ENCODE measurements at places on chromosomes 6 and 20.

DNA sequence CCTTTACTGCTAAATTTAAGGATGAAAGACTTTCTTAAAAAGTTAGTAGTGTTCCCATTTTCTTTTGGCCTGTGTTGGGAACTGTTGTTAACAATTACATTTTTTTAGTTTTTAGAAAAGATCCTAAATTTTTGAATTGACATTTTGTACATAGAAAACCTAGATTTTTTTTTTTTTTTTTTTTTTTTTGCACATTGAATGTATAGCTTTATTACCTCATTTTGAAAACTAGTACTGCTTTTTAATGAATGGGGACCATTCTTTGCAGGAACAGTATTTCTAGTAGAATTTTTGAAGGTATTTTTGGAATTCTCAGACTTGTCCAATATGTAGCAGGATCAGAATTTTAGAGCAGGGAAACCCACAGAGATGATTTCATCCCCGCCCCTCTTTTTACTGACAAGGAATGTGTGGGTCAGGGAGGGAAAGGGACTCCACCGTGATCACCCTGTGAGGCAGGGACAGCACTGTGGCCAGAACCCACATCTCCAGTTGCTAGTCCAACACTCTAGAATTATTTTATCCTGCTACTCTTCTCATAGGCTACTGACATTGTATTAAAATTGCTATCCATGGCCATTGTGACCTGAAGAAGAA is 154.4 kb upstream of the SUPT3H start:
- no peak for DNase-seq

DNA sequence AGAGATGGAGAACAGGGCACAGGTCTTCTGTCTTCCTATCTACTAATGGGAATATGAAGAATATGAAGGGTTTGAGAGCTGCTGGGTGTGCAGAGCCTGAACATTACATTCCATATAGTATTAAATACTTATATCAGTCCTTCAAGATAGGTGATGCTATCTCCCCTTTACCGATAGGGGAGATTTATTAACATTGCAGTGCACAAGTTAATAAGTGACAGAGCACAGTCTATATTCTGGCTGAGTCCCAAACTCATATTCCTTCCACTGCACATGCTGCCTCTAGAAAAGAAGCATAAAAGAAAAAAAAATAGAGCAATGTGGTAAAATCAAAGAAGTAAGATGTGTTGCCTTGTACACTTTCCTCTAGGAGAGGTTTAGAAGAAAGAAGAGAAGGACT is 18.5 kb upstream of the KIAA0408 start:
- no peak for DNase-seq

GRCh38 chr6:164579035-164579434 is 730.4 kb downstream of the C6orf118 start:
- no peak for DNase-seq

DNA sequence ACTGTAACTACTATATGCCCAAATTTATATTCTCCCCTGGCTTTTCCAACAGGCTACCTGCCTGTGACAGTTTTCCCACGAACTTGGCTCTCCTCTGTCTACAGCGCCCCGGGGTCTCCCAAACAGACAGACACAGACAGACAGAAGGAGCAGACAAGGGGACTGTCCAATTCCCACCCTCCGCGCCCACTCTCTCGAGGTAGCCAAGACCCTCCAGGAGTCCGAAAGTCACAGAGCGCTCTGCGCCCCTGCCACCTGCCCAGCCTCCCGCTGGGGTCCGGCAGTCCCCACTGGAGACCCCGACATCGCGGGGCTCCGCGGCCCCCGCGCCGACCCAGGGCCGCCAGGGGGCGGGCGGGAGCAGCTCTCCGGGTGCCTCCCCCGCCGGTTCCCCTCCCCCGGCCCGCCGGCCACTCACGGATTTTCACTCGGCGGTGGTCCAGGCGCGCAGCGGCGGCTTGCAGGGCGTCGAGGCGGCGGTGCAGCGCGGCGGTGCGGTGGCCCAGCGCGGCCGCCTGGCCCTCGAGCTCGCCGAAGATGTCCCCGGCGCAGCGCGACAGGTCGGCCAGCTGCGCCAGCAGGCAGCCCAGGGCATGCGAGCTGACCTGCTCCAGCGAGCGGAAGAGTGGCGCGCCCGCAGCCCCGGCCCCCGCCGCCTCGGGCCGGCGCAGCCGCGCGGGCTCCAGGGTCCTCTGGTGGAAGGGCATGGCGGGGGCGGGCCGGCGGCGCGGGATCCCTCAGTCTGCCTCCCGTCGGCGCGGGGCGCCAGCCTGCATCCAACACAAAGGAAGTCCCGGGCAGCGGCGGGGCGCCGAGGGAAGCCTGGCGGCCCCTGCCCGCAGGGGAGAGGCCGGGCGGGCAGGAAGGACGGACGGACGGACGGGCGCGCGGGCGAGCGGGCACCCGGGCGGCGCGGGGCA is 81.3 kb upstream of the CCDC28A start:
- DNase-seq: peak; percentile 64

DNA sequence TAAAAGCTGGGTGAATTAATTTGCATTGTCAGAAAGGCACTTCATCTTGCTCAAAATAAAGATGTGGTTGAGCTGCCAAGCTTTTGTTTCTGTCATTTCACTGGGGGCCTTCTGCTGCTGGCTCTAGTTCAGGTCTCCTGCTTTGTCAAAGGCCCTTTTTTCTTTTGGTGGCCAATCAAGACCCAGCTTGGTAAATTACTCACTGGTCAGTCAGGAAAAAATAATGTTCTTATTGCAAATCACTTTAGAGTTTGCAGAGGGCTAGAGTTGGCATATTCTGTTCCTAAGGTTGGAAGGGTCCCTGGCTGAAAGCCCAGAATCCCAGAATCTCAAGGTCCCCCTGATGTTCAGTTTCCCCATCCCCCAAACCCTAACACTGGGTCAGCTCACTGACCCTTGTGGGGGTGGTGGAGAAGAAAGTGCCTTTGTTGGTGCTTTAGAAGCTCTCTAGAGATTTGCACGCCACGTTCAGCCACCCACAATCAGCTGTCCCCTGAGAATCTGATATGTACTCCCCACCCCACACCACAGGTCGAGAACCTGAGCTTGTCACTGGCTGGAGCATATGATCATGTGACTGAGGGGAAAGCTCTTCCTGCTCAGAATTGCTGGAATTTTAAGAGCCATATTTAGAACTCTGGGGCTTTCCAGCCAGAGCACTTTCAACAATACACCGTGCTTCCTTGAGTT is 21.7 kb upstream of the BNIP5 start:
- no peak for DNase-seq

GRCh38 chr6:1063671-1064355 is 248.1 kb upstream of the FOXQ1 start:
- DNase-seq: no peak

- no peak for DNase-seq
Observed at GRCh38 chr6:129662406-129662766, 47.6 kb downstream of the ARHGAP18 start.

All from activated CD4-positive, alpha-beta T cell treated with anti-CD3 and anti-CD28 coated beads, Interleukin-2, amount 50 U/mL, for 48 hours (primary cell).